ENCODE measurements at places on chromosomes 2 and 18. TPM values are rescaled to one million over a fixed set of nuclear protein-coding genes. Genes with fewer than 3 reads are reported as not detected.

The CFAP210 gene
- total RNA-seq: 0.30 TPM

The TXNDC9 gene
- 45.6 TPM for total RNA-seq

The GMPPA gene
- total RNA-seq: 38.3 TPM

The CYP27A1 gene
- 0.15 TPM for total RNA-seq

The MEP1B gene
- total RNA-seq: 0.10 TPM
